NCI-H1048 (cell line): ENCODE measurements at places on chromosomes 3 and 15.

- no peak for DNase-seq
Measured at GRCh38 chr3:38620236-38620635, 29.3 kb downstream of the SCN5A start.

GRCh38 chr3:71433631-71434030 lies 149.9 kb downstream of the FOXP1 start:
- DNase-seq, result no peak

GRCh38 chr3:107716734-107717133 lies 194.0 kb downstream of the BBX start:
- DNase-seq, result no peak

DNA sequence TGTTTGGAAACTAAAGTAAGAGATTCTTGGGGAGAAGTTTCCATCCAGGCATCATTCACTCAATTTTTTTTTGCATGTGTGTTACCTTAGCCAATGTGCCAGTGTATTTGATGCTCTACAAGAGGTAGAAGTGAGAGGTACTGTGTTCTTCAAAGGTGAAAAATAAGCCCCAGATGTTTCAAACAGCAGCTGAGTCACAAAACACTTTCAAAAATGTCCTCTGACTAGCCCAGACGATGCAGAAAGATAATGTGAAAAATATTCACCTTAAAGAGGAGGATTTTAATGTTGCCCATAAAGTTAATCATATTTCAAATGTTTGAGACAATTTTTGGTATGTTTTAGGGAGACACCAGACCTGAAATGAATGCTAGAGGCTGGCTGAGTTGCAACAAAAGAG lies 107.7 kb upstream of the RASGRP1 start:
- no peak for DNase-seq

GRCh38 chr3:196643201-196643749 lies 3.8 kb downstream of the NRROS start:
- no peak for DNase-seq

DNA sequence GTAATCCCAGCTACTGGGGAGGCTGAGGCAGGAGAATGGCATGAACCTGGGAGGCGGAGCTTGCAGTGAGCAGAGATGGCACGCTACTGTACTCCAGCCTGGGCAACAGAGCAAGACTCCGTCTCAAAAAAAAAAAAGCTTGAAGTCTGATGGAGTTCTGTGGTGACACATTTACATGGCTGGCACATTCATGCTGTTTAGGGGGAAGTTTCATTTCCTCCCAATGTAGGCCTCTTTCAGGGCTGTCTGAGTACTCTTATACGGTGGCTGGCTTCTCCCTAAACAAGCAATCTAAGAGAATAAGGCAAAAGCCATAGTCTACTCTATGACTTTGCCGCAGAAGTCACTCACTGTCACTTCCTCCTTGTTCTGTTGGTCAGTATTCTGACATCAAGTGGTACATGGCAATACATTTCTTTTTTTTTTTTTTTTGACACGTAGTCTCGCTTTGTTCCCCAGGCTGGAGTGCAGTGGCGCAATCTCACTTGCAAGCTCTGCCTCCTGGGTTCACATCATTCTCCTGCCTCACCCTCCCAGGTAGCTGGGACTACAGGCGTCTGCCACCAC lies 41.2 kb downstream of the OIP5 start:
- DNase-seq, result no peak

DNA sequence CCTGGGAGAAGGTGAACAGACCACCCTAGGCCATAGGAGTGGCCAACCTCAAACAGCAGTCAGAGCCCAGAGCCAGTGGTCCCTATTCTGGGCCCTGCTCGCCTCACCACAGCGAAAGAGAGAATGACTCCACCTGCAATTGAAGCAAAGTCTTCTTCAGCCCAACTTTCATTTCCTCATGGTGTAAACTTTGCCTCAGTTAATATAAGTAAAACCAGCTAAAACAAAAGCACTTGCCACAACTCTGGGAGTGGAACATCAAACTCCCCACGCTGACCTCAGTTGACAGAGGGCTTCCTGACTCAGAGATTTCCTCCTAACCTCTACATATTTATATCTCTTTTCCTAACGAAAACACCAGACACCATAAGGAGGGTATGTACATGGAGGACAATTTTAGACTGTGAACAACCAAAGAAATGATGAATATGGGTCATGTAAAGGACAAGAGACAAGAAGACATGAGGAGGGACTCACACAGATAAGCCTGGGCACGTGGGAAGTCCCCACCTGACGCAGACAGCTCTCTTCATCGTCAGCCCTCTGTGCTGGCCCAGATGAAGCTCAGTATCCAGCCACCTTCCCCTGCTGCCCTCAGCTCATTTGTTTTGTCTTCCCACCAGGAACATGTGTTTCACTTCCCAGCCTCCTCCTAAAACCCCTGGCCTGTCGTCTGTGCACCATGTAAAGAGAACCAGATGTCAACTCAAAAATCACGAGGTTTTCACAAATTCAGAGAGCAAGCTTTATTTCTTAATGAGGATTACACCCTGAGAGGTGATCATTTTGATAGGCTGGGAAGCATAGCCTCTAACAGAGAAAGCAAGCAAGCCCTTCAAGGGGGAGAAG lies 140.9 kb downstream of the KCNMB2 start:
- DNase-seq, result no peak
